ENCODE measurements at places on chromosomes 5 and 9.
A peak's percentile ranks its signal among the peaks of the same experiment; 100 is the strongest.

- no peak for DNase-seq
These were observed 32.9 kb upstream of the GPR151 start for GRCh38 chr5:146548781-146549449.

- DNase-seq = no peak
These were observed 28.3 kb upstream of the UHRF2 start for GRCh38 chr9:6384732-6385131.

- no peak for DNase-seq
These were observed 13.1 kb downstream of the ZNF608 start for GRCh38 chr5:124733329-124733650.

- DNase-seq = no peak
These were observed 58.6 kb upstream of the MEF2C start for GRCh38 chr5:88941581-88941980.

DNA sequence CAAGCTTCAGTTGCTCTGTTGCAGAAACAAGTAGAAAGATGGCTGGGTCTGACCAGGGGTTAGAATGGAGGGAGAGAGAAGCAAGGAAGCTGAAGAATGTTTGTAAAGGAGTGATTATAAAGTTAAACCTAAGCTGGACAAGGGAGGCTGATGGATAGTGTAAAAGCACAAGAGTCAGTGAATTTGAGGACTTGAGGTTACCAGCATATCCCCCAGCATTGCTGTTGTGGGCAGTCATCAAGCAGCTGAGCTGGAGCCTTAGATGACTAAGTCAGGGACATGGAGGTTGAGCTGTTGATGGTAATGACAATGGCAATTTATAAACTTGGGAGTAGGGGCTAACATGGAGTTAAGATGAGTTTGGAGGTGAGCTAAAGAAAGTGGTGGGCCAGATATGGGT, 131.5 kb downstream of the ERCC6L2 start:
- DNase-seq = no peak

DNA sequence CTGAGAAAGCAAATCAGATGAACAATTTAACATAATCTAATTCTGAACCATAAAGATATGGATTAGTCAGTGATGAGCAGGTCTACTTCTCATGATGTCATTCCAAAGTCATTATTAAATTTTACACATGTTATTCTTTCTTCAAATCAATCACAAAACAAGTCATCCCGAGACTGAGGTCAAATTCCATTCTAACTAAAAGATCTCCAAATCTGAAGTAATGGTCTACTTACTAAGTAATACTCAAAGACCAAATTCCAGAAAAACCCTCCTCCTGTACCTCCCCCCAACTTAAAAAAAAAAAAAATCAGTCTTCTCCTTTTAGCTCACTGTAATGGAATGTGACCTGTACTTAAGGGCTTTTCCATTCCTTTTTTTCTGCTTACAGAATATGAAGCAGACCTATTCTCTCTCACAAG, 4.7 kb downstream of the PFDN1 start:
- no peak for DNase-seq

- DNase-seq = no peak
These were observed 27.7 kb downstream of the MLLT3 start for GRCh38 chr9:20594608-20595007.

GRCh38 chr9:128206916-128207910, 4.0 kb downstream of the DNM1 start:
- DNase-seq = peak; percentile 9

GRCh38 chr9:3508078-3508431, 17.7 kb downstream of the RFX3 start:
- DNase-seq = no peak

GRCh38 chr9:108477529-108478006, 378.2 kb downstream of the ACTL7B start:
- DNase-seq = no peak

DNA sequence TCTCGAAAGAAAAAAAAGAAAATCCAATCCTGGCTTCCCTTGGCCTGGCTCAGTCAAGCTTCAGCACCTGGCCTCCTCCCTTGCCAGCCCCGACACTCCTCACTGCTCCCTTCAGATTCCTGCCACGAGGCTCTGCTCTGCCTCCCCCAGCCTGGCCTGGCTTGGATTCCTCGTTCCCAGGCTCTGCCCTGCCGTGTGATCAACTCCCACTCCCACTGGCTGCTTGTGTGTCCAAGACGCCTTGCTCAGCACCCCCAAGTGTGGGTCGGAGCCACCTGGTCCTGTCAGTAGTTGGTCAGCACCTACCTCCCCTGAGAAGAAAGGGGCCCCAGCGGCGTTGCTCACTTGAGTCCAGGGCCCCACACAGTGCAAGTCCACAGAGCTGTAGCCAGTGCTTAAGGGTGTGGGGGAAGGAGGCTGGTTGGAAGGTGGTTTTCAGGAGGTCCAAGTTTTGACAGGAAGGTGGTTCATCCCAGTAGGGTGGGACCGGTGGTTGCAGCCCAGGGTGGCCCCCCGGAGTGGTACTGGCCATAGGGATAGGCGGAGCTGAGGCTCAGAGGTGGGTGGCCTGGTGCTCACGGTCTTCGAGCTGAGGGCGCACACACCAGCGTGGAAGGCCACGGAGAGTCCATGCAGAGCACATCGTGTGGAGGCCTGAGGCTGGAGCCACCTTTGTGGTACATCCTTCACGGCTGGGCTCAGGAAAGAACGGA, 46.4 kb downstream of the JADE2 start:
- DNase-seq = no peak

Measured in Kasumi-1 (cell line).